ENCODE measurements at places on chromosomes 11 and 22.

DNA sequence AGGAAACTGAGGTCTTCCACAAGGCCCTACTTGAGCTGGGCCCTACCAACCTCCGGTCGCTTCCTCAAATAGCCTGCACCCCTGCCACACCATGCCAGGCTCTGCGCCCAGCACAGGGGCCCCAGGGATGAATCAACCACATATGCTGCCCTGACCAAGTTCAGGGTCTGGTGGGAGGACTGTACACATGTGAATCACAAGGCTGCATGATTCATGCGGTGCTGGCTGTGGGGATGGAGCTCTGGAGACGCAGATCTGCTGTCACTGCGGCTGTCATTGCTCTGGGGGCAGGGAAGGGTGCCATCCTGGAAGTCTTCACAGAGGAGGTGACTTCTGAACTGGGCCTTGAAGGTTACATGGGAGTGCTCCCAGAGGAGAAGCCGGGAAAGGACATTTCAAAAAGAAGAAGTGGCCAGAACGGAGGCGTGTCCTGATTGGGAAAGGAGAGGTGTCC is 21.5 kb downstream of the CYTH4 start:
- DNase-seq: peak; percentile 75

GRCh38 chr11:20452585-20452984 is 65.1 kb downstream of the PRMT3 start:
- no peak for DNase-seq

GRCh38 chr11:118530683-118531596 is at the start of gene TMEM25:
TMEM25 (plus strand) TSS chr11:118531192; CDS start chr11:118531802, 610 bp downstream.
- peak; percentile 71 for DNase-seq

DNA sequence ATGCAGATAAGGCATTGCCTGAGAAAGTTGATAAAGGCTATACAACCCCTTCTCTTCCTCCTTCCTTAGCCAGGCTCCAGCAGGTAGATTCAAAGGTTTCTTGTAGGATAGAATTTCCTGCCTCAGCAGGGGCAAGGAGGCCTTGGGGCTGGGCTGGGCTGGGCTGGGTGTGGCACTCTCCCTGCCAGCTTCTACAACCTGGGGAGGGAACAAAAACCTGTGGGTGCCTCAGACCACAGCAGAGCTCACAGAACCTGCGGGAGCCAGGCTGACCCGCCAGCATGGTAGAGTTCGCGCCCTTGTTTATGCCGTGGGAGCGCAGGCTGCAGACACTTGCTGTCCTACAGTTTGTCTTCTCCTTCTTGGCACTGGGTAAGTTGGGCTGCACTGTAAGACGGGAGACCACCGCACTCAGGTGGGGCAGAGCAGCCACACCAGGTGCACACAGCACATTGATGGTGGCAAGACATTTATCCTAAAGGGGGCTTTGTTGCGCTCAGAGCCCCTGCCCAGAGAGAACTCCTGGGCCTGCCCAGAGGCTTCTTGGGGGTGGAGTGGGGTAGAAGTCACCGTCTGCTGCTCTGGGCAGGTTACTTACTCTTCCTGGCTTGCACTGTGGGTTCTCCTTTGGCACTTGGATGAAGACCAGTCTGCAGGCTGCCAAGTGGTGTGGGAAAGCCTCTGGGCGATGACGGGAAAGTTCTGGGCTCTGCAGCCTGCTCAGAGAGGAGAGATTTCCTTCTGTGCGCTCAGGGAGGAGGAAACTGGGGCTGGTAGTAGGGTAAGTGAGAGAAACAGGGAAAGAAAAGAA is at the start of gene MOGAT2:
MOGAT2 (plus strand) TSS at position 231 of the 811 bp plus-strand sequence; CDS start at position 282, 51 bp downstream.
- DNase-seq: no peak

GRCh38 chr11:58963551-58964104 is 24.3 kb downstream of the GLYATL1 start:
- no peak for DNase-seq

- DNase-seq: no peak
Observed at GRCh38 chr11:888310-889212, 22.0 kb downstream of the CHID1 start.

Measured in stimulated activated CD4-positive, alpha-beta T cell treated with anti-CD3 and anti-CD28 coated beads, Interleukin-4, amount 100 ng/mL, for 48 hours (primary cell).